GM06990 (cell line): ENCODE measurements at places on chromosomes 16 and 17.

DNA sequence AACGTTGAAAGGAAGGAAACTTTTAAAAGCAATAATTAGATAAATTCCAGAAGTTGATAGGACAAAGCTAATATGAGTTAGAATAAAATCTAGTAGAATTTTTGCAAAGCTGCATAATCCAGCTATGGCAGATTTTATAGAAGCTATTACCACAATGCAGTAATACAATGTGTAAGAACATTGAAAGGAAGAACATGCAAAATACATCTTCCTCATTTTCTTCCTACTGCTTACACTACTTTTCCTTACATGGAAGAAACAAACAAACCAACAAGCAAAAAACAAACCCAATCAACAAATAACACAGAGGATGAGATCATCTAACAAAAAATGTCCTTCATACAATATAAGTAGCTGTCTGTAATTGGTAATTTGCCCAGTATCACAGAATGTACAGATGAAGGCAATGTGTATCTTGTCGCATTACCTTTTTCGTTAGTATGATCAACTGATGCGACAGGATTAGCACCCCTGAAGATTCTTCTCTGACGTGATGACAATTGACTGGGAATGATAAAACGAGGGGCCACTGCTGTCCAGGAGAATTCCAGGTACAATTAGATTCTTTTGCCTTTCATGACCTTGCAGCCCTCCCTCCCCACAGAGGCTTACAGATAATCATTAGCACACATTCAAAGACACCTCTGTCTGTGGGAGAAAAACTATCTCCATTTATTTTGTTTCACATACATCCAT lies 21.2 kb upstream of the LRRC37A start:
- no peak for DNase-seq

GRCh38 chr16:23027386-23027785 lies 121.9 kb downstream of the USP31 start:
- no peak for DNase-seq

- no peak for DNase-seq
Observed at GRCh38 chr17:226108-227077, 44.9 kb upstream of the DOC2B start.

GRCh38 chr16:4752351-4753100 lies 14.4 kb downstream of the ZNF500 start:
- no peak for DNase-seq

GRCh38 chr16:66661210-66661560 lies 35.4 kb downstream of the CMTM4 start:
- no peak for DNase-seq

DNA sequence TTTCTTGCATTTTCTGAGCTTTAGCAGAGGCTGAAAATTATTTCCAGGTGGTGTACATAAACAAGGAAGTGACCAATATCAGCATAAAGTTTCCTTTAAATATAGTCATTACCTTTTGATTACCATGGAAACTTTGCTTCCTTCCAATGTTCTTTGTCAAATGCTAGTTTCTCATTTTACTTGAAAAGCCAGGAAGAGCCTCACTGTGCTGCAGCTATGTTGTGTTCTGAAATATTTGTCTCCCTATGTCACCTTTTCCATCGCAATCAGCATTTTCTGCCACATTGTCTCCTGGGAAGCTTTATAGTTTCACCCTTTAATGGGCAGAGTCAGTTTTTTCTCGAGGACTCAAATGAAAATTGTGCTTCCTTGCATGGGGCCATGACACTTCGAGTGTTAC lies 496.0 kb downstream of the CDH8 start:
- DNase-seq: no peak

DNA sequence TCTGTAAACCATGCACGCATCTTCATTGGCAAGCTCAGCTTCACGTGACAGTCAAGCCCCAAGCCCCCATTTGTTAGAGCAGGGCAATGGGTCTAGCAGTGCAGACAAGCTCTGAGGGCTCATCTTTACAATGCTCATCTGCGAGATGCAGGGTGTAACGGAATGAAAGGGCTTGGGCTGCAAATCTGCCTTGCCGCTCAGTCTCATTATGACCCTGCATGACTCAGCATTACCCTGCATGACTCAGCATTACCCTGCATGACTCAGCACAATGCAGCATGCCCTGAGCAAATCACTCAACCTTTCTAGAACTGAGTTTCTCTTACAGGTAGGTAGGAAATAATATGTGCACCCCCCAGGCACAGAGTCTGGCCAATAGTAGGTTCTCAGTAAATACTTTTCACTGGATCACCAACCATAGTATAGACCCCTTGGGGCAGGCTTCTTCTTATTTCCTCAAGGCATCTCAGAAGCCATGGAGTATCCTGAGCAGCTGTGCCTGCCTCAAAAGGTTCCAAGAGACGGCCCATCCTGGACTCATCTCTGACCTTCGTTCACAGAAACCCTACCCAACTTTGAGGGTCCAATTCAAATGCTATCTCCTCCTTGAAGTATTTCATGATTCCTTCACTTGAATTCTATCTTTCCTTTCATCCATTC lies 391.3 kb upstream of the CDH5 start:
- no peak for DNase-seq

DNA sequence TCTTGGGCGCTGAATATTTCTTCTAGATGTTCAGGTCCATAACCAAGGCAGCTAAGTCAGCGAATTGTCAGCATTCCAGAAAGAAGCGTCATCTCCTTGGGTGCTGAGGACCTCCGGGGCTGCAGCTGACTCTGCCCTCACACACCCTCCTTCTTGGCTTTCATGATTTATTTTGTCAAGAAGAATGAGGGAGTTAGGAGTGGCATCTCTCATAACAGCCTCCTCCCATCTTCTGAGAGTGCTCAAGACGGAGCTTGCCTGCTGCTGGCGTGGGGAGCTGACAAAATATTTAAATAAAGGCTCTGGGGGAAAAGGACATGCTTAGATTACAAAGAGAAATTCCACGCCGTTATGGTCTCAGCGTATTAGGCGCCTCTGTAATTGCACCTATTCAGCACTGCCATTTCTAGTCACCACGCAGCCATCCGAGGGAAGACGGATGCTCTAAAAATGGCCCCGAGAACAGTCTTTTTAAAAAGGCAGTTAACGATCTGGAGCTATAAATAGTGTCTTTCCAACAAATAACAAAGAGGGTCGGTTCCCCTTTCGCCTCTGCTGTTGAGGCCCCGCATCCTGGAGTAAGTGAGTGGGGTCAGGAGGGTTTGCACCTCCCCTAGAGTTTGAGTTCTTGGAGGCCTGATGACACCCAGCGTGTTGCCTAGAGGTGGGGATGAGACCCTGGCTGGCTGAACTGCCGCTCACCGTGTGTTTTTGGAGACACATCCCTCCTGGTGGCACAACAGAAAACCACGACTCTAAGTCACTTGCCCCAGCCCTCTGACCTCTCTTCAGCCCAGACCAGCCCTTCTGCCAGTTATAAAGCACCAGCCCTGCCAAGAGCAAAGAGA lies 187.0 kb downstream of the CCDC182 start:
- no peak for DNase-seq

- DNase-seq: no peak
Observed at GRCh38 chr17:43014649-43015542, 7.3 kb downstream of the VAT1 start.

DNA sequence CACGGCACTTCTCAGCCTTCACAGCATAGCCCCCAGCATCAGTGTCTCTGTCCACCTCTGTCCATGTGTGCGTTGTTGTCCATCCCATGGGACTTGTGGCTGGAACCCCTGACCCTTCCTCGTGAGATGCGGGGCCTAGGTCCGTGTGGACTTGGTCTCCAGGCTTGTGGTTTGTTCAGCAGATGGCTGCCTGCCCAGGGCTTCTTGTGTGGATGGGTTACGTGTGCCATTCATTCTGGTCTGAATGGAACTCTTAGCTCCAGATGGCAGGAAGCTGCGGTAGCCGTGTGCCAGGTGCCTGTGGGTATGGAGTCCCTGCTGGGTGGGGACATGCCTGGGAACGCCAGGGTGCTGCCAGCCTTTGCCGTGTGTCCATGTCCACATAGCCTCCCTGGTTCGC lies 31.7 kb upstream of the NUDT16L1 start:
- no peak for DNase-seq

- DNase-seq: no peak
Observed at GRCh38 chr17:21019976-21020586, 22.7 kb downstream of the USP22 start.

- DNase-seq: no peak
Observed at GRCh38 chr16:9114112-9114511, 22.7 kb downstream of the HAPSTR1 start.

- no peak for DNase-seq
Observed at GRCh38 chr16:81449899-81450608, 5.4 kb downstream of the CMIP start.
